SJSA1 (cell line): ENCODE measurements at places on chromosomes 5 and 9. TPM values are rescaled to one million over a fixed set of nuclear protein-coding genes. Genes with fewer than 3 reads are reported as not detected.

The FREM1 gene
- total RNA-seq = 1.8 and 3.4 TPM in 2 replicates

The MYOZ3 gene
- total RNA-seq = 0.82 TPM in 1 of 2 replicates, not detected in the other

The OLFM1 gene
- total RNA-seq = 23.4 and 35.0 TPM in 2 replicates

DNA sequence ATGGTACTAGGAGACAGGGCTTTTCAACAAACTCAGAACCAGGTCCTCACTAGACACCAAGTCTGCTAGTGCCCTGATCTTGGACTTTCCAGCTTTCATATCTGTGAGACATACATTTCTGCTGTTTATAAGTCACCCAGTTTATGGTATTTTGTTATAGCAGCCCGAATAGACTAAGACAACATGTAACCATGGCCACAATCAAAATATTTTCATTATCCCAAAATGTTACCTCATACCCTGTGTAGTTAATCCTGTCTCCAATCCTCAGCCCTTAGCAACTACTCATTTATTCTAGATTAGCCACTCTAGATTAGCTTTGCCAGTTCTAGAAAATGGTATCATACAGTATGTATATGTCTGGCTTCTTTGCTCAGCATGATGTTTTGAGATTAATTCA lies 6.3 kb upstream of the ATG10 start:
- H3K36me3 ChIP-seq = no peaks in the 10 kb centered on the region
- H3K4me1 ChIP-seq = no peaks in the 10 kb centered on the region
- no peak overlapping the region for H3K27ac ChIP-seq
- H3K27me3 ChIP-seq = no peaks in the 10 kb centered on the region; the same call in 1 of the 2 replicates
- DNase-seq = no peak

- no peak overlapping the region for H3K4me3 ChIP-seq
- no peak overlapping the region for H3K27ac ChIP-seq
- H3K4me1 ChIP-seq = no peaks in the 10 kb centered on the region
- DNase-seq = no peak
- H3K27me3 ChIP-seq = no peaks in the 10 kb centered on the region
- no peaks in the 10 kb centered on the region for H3K36me3 ChIP-seq
These were observed 448.3 kb downstream of the NTRK2 start for GRCh38 chr9:85117831-85118230.

- H3K4me1 ChIP-seq = no peaks in the 10 kb centered on the region
- peak; percentile 2 for DNase-seq
- no peak overlapping the region for H3K27ac ChIP-seq
- no peak overlapping the region for H3K4me3 ChIP-seq
These were observed 176.6 kb upstream of the SH3GL2 start for GRCh38 chr9:17402309-17402708.

DNA sequence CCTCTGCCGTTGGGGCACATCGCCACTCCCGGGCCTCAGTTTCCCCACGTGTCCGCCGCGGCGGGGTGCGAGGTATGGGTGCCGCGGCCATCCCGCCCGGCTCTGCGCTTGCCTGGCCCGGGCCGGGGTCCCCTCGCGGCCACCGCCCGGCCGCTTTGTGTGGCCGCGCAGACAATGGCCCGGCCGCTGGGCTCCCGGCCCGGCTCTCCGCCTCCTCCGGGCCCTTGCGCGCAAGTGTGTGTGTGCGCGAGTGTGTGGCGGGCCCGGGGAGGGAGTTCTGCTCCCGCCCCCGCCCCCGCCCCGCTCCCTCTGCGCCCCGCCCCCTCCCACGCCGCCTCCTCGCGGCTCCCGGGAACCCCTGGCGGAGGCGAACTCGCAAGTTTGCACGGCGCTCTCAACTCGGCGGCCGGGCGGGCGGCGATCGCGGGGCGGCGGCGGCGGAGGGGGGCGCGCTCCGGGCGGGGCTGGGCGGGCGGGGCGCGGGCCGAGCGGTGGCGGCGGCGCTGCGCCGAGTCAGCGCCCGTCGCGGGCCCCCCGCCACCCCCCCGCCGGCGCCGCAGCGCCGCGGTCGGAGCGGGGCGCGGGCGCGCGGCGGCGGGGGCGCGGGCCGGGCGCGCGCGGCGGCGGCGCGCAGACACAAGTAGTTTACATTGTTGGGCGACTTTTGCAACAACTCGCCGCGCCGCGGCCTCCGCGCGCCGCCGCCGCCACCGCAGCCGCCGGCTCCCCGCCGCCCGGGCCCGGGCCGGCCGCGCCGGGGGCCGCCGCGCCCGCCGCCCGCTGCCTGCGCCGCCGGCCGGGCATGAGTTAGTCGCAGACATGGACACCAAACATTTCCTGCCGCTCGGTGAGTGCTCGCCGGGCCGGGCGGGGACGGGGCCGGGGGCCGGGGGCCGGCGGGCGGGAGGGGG lies at the start of gene RXRA:
Gene RXRA, plus strand, starts transcription at position 643 of the 911 bp plus-strand sequence. Its CDS starts 177 bp downstream, at position 820.
- H3K4me1 ChIP-seq = peaks cover 35% of the 10 kb centered on the region
- peak within 1 kb of the TSS; percentile 74 for H3K27ac ChIP-seq
- H3K27me3 ChIP-seq = no peaks in the 10 kb centered on the region
- DNase-seq = peak; percentile 85
- H3K36me3 ChIP-seq = peaks cover 3% of the 10 kb centered on the region; the same call in 1 of the 2 replicates

GRCh38 chr5:173720953-173721600 lies 104.6 kb upstream of the BOD1 start:
- H3K36me3 ChIP-seq = no peaks in the 10 kb centered on the region
- H3K4me1 ChIP-seq = no peaks in the 10 kb centered on the region
- no peaks in the 10 kb centered on the region for H3K27me3 ChIP-seq
- H3K27ac ChIP-seq = no peak overlapping the region
- H3K4me3 ChIP-seq = no peak overlapping the region
- no peak for DNase-seq
